ENCODE measurements at places on chromosomes 1 and 21.

DNA sequence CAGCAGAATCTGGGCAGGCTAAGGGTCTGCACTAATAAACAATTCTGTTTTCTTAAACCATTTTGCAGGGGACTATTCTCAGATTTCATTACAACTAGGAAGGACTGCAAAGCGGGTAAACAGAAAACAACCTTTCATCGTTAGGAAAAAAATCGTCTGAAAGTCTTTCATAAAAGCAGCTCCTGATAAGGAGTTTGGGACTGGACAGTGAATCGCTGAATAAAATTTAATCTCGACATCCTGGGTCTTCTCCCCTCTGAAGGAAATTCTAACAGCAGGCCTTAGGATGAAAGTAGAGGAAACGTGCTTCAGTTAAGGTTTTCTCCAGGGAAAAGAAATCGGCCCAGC is 471 bp upstream of the MTF2 start:
- DNase-seq = no peak

- DNase-seq = no peak
Observed at GRCh38 chr21:25506261-25506660, 101.0 kb downstream of the MRPL39 start.

DNA sequence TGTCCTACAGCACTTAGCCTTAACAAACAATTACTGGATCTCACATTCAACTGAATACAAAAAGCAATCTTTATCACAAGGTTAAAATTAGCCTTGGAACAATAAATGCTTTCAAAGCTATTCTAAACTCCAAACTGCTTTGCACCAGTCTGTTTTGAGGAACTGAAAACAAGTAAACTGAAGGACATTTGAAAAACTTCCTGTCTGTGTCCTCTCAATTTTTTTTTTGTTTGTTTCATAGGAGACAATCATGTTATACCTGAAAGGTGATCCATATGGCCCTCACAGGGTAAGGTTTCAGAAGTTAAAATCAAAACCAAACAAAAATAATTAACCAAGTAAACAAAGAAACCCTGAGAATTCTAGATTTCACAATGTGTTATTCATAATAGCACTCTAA is 459.1 kb downstream of the DPYD start:
- DNase-seq = no peak

DNA sequence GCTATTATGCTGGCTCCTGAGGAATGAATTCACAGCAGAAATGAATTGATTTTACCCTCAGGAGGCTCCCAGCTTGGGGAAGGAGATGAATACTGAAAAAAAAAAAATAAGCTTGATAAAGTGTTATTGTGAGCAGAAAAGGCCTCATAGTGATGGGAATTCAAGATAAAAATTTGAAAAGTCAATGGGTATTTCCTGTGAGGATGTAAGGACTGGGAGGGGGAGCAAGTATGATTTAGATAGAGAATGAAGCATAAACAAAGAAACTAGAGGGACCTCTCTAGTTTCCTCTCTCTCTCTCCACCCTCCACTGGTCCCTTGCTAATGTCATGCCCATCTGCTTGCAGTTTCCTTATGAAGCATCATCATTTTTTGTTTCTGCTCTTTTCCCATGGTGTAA is 439.0 kb upstream of the PLXNA2 start:
- DNase-seq = no peak

DNA sequence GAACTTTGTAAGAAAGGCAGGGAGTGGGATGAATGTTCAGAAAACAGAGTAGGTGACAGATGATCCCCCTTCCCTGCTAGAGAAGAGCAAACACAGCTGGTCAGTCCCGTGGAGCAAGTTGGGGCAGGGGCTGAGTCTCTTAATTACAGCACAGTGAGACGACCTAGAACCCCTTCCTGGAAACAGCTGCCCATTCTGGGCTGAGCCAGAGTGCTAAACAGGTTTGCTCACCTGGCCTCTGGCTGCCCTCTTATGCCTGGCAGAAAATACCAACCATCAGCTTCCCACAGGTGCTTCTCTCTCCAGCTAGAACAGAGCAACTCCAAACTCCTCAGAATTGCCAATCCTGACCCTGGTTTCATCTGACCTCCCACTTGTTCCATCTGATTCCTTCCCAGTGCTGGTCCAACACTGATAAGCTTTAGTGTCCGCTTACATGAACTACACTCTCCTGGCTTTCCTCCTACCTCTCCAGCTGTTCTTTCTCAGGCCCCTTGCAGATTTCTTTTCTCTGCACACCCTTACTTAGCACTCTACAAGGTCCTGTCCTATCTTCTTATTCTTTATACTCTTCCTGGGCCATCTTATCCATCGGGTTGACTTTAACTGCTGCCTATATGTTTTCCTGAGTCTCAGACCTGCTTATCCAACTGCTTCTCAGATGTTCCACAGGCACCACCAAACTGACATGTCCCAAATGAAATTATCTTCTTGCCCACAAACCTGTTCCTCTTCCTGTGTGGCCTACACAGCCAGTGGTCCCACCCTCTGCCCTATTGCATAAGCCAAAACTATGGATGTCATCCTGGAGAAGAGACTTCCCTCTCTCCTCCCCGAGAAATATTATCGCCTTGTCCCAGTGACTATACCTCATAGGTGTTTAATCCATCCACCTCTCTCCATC is 22.6 kb upstream of the COL9A2 start:
- no peak for DNase-seq

All from fibroblast of mammary gland (primary cell).